Naive B cell (primary cell): ENCODE measurements at places on chromosomes 12 and 14.

DNA sequence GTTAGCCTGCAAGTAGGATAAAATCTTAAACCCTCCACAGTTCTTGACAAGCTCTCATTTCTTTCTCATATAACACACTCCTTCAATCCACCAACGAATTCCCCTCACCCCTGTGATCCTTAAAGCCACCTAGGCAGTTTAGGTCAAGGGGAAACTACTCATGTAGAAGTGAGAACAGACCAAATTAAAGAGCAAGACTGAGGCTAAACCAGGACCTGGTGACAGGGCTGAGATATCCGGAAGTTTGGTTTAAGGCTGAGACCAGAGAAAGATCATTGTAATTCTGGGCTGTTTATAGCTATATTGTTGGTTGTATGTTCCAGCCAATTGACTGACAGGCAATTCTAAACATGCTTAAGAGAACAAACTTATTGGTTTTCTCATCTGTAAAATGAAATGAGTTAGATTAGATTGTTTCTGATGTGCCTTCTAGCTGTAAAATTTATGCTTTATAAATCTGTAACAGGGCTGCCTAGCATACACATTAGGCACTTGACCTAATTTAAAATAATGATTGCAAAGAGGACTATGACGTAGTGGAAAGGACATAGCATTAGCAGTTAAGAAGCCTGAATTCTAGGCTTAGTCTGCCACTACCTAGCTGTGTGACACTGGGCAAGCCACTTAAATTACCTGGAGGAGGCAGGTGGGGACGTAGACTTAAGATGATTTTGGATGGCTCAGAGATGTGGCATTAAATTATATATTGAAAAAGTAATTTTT is 53.9 kb upstream of the PTGR2 start:
- peaks cover 3% of the 10 kb centered on the region for H3K4me1 ChIP-seq
- peaks cover 6% of the 10 kb centered on the region for H3K36me3 ChIP-seq
- H3K4me3 ChIP-seq = no peak overlapping the region
- H3K27me3 ChIP-seq = no peaks in the 10 kb centered on the region

GRCh38 chr12:81206429-81206828 is 128.6 kb downstream of the ACSS3 start:
- no peak for DNase-seq
- no peak overlapping the region for H3K27ac ChIP-seq
- no peaks in the 10 kb centered on the region for H3K4me1 ChIP-seq
- no peak overlapping the region for H3K4me3 ChIP-seq
- no peaks in the 10 kb centered on the region for H3K27me3 ChIP-seq

DNA sequence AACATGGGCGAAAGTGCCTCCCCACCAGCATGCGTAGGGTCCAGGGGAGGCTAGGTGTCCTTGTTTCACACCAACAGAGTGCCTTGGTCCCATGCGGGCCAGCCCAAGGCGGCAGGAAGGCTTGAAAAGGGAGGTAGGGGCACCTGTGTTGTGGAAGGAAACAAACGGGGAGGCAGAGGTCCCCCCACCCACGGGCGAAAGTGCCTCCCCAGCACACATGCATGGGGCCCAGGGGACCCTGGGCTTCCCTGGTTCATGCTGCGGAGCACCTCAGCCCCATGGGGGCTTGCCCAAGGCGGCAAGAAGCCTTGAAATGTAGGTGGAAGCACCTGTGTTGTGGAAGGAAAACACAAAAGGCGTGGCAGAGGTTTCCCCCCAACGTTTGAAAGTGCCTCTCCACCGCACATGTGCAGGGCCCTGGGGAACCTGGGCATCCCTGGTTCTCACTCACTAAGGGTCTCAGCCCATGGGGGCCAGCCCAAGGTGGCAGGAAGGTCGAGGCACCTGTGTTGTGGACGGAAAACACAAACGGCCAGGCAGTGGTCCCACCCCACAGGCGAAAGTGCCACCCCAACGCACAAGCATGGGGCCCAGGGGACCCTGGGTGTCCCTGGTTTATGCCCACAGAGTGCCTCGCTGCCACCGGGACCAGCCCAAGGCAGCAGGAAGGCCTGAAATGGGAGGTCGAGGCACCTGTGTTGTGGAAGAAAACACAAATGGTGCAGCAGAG is 374.7 kb downstream of the ALG10 start:
- peaks cover 25% of the 10 kb centered on the region for H3K36me3 ChIP-seq
- no peaks in the 10 kb centered on the region for H3K4me1 ChIP-seq
- H3K27ac ChIP-seq = no peak overlapping the region
- H3K4me3 ChIP-seq = no peak overlapping the region

DNA sequence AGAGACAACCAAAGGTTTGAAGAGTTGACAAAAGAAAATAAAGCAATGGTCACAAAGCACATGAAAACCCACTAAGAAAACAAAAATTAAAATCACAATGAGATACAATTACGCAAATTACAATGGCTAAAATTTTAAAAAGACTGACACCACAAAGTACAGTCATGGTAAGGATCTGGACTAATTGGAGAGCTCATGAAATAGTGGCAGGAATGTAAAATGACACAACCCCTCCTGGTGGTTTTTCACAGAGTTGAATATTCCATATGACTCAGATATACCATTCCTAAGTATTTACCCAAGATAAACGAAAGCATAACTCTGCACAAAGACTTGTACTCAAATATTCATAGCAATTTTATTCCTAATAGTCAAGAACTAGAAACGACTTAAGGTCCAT is 65.9 kb downstream of the NOVA1 start:
- H3K4me1 ChIP-seq = no peaks in the 10 kb centered on the region
- H3K4me3 ChIP-seq = no peak overlapping the region
- DNase-seq = no peak
- H3K36me3 ChIP-seq = no peaks in the 10 kb centered on the region
- H3K27me3 ChIP-seq = no peaks in the 10 kb centered on the region

DNA sequence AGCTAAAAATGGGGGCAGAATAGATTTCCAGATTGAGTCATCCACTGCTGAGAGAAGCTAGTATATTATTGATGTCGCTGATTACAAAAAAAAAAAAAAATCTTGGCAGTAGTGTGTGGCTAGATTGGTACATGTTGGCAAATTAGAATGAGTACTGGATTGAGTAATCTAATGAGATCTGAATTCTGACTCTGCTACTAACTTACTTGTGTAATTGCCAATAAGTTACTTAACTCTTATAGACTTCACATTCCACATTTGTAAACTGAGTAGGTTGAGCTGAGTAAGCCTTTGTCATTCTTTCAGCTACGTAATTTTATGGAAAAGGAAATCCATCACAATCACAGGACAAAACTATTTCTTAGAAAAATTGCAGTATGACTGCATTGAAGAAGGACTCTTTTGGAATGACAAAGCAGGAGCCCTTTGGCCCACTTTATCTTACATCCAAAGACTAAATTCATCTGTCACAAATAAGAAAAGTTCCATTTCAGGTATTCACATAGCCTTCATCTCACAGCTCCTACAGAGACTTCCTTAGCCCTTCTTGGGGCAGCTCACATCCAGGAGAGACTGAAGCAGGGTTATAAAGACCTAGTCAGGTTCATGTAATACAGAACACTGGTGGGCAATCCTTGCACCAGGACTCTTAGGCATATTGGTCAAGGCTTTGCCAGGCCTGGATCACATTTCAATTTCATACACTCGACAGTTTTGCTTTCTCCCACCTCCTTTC is 197.3 kb upstream of the CPNE8 start:
- H3K4me1 ChIP-seq = no peaks in the 10 kb centered on the region
- H3K36me3 ChIP-seq = no peaks in the 10 kb centered on the region
- no peak for DNase-seq
